ENCODE measurements at places on chromosomes 2 and 18.

DNA sequence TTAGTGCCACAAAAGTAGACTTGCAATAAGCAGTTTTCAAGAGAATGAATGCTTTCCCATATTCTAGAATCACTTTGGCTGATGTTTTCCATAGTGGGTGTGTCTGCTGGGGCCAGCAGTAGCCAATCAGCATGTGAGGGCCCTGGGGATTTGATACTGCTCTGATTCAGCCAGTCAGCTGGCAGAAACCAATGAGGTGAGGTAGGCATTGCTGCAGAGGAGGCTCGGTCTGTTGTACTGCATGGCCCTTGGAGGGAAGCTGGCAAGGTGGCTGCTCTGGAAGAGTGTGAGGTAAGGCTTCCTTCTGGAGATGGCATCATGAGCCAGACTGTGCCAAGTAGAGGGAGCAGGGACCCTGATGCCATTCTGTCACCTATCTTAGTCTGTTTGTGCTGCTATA, 22.7 kb downstream of the TMEM87B start:
- DNase-seq = no peak

GRCh38 chr2:28707592-28707991, 44.0 kb upstream of the PPP1CB start:
- DNase-seq = no peak

- DNase-seq = no peak
Observed at GRCh38 chr18:48409591-48410094, 460 bp upstream of the ZBTB7C start.

DNA sequence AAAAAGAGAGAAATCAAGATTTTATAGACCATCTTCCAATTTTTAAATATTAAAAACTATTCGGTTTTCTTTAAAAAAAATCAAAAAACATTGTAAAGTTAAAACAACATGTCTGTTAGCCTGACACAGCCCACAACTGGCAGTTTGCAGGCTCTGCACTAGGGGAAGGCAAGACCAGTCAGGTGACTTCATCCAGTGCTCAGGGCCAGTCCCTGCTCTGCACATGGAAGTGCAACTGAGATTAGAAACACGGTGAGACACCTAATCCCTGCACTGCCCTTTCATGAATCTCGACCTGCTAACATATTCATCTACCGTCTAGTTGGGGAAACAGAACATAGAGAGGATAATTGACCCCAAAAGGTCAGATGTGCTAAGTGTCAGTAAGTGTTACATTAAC, 135.2 kb downstream of the BARD1 start:
- DNase-seq = no peak

GRCh38 chr2:169072163-169072925, 3.0 kb downstream of the DHRS9 start:
- no peak for DNase-seq

DNA sequence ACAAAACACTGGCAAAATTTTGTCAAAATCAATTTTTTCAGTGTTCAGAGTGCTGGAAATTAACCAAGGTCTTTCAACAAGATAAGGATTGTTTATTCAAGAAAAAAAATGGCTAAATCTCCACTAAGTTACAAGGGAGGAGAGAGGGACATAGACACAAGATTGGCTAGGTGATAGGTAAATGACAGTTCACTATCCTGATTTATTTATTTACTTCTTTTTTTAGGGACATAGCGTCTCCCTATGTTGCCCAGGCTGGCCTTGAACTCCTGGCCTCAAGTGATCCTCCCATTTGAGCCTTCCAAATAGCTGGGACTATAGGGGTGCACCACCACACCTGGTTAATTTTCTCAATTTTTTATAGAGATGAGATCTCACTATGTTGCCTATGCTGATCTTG, 3.7 kb upstream of the WDR33 start:
- DNase-seq = no peak

Measured in Panc1 (cell line).